ENCODE measurements at places on chromosomes 11 and 22. TPM values are rescaled to one million over a fixed set of nuclear protein-coding genes. Genes with fewer than 3 reads are reported as not detected.
A peak's percentile ranks its signal among the peaks of the same experiment; 100 is the strongest.

DNA sequence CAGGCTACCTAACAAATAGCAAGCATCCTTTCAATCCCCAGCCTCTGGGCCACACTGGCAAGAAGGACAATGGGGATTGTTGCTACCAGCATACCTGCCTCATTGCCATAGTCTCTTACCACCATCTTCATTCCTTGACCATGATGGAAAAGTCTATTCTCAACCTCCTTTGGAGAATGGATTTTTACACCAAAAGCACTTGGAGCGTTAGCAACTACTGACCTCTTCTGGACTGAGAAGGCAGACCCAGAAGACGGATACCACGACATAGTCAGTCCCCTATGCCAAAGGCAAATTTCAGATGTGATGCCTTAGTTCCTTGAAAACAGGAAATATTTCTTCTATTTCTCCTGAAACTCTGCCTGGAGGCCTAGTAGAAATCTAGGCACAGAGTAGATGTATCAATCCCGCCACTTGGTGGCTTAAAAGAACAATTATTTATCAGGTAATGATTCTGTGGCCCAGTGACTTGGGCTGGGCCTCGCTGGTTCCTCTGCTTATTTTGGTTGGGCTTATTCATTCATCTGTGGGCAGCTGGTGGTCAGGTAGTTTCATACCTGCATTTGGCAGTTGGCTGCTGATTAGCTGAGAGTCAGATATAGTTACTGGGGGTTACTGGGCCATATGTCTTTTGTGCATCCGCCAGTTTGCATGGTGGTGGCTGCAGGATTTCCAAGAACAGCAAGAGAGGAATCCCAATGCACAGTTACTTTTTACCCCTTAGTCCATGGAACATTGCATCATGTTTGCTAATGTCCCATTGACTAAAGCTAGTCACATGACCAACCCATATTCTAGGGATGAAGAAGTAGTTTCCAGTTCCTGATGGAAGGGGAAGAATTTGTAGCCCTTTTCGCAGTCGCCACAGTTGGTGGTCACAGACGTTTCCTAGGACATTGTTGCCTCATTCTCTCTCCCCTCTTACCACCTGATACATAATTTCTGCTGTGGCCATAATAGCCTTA is 75.2 kb downstream of the DHCR7 start:
- DNase-seq = no peak

- DNase-seq = no peak
Observed at GRCh38 chr11:34245041-34245440, 112.8 kb downstream of the ABTB2 start.

- DNase-seq = no peak
Observed at GRCh38 chr11:31045335-31045734, 324.2 kb downstream of the DCDC1 start.

DNA sequence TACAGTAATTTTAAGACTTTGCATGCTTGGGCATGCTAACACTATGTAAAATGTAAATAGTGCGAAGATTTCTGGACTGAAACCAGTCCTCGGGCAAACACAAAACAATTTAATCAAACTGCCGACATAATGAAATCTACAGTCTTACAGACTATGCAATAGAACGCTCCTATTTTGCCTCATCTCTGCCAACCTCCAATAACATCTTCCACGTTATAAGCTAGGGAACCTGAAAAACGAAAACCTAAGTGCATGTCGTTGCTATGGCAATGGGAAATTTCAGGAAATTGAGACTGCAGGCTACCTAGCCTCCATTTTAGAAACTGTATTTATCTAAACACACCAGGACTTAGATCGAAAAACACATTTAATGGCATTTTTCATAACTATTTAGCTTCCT is 1.1 kb downstream of the CSTF3 start:
- peak; percentile 41 for DNase-seq

DNA sequence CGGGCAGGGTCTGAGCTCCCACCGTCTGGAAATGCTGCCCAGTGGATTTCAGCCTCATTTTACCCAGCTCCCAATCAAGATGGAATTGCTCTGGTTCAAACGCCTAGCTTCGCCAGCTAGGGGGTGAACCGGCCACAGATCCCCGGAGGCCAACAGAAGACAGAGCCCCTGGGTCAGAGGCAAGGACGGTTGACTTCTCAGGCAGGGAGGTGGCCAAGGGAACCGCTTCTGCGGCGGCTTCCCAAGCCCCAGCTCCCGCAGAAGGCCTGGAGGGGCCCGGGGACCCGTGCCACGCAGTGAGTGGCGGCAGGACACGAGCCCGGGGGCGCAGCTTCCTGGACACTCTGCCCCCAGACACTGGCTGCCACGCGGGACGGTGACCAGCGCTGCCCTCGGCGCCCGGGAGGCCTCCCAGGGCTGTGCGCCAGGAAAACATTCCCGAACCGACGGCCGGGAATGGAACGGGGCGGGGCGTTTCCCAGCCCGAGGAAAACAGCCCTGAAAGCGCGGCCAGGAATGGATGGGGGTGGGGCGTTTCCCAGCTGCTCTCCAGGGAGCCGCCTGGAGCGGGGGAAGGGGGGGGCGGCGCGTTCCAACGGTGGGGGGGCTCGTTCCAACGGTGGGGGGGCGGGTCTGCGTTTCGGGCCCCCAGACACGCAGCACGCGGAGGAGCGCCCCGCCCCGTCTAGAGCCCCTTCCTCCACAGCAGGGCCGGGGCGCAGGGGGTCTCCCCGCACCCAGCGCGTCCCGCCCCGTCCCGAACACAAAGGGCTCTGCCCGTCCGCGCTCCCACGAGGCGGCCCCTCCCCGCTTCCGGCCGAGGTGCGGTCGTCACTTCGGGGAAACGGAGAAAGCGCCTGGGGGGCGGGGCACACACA is 13.5 kb upstream of the B4GALNT4 start:
- peak; percentile 16 for DNase-seq

DNA sequence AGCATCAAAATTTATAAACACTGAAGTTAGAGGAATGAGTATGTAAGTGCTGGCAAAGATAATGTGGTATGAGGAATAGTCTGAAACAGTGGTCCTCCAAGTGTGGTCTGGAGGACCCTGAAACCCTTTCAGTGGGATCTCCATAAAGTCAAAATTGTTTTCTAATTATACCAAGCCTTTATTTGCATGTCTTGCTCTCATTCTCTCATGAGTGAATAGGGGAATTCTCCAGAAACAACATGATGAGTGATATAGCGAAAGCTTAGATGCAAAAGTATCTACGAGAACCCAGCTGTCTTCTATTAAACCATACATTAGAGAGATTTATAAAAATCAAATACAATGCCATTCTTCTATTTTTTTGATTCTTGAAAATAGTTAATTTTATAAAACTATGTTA is 145.0 kb upstream of the RAG2 start:
- DNase-seq = no peak

The TCN1 gene
- polyA plus RNA-seq = not detected

DNA sequence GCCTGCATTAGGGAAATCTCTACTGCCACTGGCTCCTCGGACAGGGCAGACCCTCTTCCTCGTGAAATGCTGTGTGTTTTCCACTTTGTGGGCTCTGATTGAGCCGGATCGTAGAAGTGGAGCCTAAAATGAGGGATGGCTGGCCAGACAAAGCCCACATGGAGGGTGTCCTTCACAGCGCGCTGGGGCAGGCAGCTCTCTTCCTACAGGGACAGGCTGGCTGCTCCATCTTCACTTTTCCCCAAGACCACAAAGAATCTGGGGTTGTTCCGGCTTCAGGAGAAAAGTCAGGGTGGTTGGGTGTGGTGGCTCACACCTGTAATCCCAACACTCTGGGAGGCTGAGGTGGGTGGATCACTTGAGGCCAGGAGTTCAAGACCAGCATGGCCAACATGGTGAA is 94.9 kb downstream of the MORC2 start:
- DNase-seq = no peak

DNA sequence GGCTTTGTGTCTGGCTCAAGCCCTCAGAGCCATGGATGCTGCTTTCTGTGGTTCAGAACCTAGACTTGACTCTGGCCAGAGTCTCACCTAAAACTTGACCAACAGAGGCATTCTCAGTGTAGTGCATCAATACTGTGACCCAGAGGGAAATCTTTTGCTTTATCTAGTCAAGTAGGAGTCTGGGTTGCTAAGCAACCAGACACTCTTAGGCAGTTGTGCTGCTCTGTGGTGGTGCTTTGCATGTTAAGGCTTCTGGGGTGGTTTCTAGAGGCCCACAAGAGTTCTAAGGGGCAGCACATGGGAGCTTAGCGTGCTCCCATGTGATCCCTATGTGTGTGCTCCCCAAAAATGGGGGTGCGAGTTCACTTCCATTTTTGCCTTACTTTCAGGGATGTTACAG is 224.6 kb upstream of the PLET1 start:
- no peak for DNase-seq

DNA sequence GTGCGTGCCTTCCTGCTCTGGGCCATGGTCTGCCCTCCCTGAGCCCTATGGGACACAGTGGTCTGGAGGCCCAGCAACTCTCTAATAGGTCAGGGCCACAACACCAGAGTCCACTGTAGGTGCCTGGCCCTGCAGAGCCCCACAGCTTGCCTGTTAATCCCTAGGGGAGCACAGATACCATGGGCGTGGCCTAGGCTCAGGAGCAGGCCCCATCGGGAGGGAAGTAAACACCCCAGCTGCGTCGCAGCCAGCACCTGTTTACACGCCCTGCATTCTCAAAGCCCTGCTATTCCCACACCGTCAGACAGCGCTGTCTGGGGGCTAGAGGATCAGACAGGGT is 2.5 kb downstream of the KCTD17 start:
- DNase-seq = no peak

The DMC1 gene
- not detected for polyA plus RNA-seq

The PRR5 gene
- polyA plus RNA-seq = 2.5 TPM

DNA sequence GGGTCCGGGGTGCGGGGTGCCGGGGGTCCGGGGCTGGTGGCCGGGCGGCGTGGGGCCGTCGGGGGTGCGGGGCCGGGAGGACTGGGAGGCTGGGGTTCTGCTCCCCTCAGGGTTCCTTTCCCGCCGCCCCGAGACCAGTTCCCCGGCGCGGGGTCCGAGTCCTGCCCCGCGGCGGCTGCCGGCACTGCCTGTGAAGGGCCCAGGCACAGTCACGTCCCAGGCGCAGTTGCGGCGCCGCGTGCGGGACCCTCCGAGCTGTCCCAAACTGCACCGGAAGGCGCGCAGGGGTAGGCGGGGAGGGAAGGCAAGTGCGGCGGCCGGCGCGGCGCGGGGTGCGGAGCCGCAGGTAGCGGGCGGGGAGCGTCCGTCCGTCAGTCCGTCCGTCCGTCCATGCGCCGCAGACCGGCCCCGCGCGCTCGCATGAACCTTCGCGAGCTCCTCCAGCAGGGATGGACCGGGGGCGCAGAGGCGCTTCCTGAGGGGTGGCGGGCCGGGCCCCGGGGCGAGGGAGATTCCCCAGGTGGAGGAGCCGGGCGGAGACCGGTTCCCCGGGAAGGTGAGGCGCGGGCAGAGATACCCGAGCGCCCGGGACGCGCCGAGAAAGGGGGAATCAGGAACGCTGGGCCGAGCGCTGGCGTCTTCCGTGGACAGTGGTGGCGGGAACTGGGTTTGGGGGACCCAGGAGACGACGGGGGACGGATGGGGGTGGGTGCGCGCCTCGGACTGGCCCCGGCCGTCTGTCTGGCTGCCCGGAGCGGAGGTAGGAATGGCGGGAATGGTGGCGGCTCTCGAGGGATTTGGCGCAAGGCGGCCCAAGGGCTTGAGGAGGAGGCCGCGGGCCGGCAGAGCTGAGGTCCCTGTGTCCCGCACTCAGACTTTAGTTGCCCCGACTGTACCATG is 3.1 kb upstream of the ADORA2A start:
- DNase-seq = no peak

GRCh38 chr22:35961480-35962295 is 66.9 kb downstream of the RBFOX2 start:
- no peak for DNase-seq

DNA sequence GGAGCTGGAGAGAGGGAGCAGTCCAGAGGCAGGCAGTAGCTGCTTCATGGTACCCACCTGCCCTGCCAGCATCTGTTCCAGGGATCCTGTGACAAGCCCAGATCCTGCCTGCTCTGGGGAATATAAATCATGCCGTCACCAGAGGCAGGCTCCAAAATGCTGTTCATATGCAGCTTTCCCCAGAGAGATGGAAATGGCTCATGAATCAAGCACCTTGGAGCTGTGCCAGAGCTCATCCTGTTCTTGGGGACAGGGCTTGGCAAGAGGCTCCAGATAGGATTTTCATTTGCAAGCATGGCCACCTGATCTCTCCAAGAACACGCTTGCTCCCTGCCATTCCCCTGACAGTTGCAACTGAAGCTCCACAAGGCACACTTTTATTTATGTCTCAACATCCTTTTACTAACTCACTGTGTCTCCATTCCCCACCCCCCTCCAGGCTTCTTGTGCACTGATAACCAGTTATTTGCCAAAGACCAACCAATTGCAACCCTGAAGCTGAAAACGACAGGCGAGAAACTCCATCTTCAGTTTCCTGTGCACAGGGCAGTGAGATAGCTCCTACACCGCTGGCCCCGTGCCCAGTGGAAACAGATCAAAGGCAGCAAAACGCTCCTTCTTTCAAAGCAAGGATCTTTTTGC is 115.8 kb upstream of the PITPNB start:
- no peak for DNase-seq

GRCh38 chr11:111743700-111744099 is 22.5 kb downstream of the PPP2R1B start:
- DNase-seq = no peak

DNA sequence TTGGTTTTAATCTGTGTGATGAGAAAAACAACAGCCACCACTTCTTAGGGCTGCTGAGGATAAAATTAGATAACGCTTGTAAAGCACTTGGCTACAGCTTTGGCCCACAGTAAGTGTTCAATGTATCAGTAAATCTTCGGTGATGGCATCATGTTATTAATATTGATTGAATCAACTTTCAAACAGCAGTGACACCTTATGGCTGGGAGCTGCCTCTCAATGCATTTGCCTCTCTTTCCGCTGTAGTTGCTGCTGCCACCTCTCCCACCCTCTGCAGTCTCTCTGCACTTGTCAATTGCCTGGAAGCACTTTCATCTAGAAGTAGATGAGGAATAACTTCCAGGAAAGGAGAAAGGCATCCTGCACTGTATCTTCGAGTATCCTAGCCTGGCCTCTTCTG is 491.1 kb downstream of the OPCML start:
- DNase-seq = no peak

The PRDX5 gene
- 168 TPM for polyA plus RNA-seq
